NCI-H510A treated with DMSO at 0.1 percent for 48 hours (cell line): ENCODE measurements at places on chromosomes 4 and X.

GRCh38 chr4:76607846-76608245, 172.8 kb downstream of the SHROOM3 start:
- DNase-seq = no peak

DNA sequence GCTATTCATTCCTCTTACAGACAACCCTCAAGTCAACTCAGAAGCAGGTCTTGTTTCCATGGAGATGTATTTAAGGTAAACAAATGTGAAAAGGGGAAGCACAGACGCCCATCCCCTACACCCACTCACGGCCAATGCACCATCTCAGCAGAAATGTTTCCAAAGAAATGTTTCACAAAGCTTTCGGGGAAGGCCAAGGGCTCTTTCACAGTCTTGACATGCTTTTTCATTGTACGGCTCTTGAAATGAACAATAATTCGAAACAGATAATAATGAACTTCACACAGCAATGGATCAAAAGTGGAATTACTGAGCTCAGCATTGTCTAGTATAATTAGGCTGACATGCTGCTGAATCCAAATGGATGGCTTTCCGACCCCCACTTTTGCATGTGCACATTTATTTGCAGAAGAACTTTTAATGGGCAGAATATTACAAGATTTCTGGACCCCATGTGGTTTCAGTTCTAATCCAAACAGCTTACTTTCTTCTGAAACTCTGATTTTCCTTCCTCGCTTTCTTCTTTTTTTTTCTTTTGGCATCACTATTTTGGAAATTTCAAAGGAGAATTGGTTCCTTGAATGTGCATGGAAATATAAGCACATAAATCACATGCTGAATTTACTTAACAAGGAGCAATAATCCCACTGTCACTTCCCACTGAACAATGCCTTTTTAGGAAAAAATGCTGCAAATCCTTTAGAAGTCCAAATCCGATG, 160.9 kb downstream of the SMIM20 start:
- no peak for DNase-seq

DNA sequence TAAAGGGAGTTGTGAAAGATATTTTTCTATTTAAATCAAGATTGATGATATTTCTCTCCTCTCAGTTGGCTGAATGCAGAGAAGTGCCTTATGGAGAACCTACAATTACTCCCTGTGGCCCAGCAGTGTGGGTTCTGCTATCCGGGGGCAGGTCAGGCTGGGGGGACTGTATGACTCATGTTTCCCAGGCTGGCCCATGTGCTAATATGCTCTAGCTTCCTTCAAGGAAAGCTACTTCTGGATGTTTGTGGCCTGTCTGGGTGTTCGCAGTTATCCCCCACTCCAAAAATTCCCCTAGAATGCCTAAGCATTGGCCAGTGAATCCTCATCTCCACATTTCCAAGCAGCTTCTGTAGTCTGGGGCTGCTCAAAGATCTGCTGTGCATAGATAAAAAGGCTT, 58.9 kb upstream of the SPP1 start:
- DNase-seq = no peak

GRCh38 chr4:21012851-21013331, 312.6 kb downstream of the PACRGL start:
- DNase-seq = no peak

GRCh38 chr4:10366628-10367027, 90.6 kb downstream of the ZNF518B start:
- DNase-seq = no peak
